RCC 7860 (cell line): ENCODE measurements at places on chromosomes 3 and 15.
A peak's percentile ranks its signal among the peaks of the same experiment; 100 is the strongest.

DNA sequence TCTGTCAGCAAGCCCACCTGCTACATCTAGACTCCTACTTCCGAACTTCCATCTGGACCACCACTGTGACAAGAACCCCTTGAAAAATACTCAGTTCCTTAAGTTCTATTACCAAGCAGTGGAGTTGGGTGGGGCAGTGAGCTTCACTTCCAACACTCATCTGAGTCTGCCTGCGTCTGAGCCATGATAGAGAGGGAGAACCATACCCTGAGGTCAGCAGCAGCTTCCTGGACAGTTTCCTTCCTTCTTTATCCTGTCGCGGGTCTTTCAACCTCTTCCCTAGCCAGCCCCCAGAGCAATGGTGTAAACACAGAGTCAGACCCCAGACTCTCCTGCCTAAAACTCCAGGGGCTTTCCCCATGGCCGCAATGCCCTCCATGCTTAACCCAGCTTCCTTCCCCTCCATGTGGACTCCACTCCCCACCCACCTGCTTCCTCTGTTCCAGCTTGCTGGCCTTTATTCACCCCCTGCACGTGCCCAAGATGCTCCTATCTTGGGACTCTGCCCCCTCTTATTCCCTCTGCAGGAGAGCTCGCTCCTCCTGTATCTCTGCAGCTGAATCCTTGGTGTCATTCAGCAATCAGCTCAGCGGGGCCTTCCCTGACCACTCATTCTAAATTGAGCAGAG lies 211.2 kb downstream of the SHQ1 start:
- DNase-seq, result no peak

DNA sequence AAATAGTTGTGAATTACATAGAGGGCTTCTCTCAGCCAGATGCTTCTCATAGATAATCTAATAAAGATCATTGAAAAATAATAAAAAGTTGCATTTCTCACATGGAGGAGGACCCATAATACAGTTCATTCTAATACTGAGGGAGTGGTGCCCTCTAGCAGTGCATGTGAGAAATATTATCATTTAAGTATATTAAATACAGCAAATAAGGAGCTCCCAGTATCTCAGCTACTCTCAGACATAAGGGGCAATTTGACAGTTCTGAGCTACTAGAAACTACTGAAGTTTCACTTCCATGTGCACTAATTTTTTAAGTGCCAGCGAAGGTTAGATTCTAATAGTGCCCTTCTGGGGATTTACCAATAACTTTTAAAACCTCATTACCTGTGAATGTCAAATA lies 188.3 kb downstream of the IL5RA start:
- no peak for DNase-seq

DNA sequence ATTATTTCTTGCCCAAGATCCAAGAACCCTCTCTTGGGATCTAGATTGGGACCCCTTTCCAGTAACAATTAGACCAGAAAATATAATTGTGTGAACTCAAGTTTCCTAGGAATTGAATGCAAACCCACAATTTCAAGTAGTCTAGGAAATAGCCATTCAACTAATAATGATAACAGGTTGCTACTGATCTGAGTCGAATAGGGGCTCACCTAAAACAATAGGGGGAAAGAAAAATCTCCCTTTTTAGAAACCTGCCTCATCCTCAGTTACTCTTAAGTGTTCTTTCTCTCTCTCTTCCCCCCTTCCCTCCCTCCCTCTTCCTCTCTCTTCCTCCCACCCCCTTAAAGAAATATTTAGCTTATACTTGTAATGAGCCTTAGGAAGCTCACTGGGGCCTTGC lies 555.3 kb downstream of the IGSF11 start:
- no peak for DNase-seq

- no peak for DNase-seq
Observed at GRCh38 chr15:25268166-25268565, 170.7 kb downstream of the UBE3A start.

GRCh38 chr3:153087595-153088566 lies 74.1 kb upstream of the RAP2B start:
- DNase-seq, result no peak

DNA sequence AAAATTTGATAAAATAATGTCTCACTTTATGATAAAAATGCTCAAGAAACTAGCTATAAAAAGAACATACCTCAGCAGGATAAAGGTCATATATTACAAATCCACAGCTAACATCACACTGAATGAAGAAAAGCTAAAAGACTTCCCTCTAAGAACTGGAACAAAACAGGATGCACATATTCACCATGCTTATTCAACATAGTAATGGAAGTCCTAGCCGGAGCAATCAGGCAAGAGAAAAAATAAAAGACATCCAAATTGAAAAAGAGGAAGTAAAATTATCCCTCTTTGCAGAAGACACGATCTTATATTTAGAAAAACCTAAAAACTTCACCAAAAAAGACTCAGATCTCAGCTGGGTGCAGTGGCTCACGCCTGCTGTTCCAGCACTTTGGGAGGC lies 34.0 kb downstream of the SENP7 start:
- no peak for DNase-seq

DNA sequence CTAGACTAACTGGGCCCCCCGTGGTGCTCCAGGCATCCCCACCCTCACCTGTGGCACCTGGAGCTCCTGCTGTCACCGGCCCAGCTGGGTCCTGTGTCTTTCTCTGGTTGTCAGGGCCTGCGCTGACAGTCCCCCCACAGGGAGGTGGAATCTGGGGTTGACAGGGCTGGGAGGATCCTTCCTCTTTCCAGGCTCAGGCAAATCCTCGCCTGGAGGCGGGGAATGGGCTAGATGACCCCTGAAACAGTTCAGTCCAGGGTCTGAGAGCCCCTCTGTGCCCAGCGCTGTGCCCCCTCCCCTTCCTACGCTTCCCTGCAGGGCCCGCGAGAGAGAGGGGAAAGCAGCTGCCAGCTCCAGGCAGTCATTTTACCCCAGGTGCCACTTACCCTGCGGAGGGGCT lies 50.1 kb upstream of the MCF2L2 start:
- no peak for DNase-seq

GRCh38 chr3:23385327-23385726 lies 182.2 kb downstream of the UBE2E2 start:
- no peak for DNase-seq

DNA sequence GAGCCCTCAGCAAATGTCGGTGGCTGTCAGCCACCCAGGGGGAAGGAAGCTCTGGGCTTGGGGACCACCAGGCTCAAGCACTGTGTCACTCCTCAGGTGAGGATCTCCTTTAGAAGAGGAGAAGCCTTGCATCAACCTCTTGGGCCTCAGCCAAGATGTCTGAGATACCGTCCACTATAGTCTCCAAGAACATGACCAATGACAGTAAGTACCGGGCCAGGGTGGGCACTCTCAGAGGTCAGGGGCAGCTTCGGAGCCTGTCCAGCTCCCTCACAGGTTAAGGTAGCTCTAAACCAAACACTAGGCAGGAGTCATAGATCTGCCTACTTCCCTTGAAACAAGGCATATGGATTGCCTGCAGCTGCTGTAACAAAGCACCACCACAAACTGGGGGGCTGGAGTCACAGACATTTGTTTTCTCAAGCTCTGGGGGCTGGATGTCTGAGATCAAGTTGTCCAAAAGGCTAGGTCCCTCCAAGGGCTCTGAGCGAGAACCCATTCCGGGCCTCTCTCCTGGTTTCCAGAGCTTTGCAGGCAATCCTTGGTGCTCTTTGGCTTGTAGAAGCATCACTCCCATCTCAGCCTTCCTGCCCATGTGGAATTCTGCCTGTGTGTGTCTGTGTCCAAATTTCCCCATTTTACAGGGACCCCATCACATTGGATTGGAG lies 1.3 kb downstream of the CFAP100 start:
- DNase-seq, result no peak

DNA sequence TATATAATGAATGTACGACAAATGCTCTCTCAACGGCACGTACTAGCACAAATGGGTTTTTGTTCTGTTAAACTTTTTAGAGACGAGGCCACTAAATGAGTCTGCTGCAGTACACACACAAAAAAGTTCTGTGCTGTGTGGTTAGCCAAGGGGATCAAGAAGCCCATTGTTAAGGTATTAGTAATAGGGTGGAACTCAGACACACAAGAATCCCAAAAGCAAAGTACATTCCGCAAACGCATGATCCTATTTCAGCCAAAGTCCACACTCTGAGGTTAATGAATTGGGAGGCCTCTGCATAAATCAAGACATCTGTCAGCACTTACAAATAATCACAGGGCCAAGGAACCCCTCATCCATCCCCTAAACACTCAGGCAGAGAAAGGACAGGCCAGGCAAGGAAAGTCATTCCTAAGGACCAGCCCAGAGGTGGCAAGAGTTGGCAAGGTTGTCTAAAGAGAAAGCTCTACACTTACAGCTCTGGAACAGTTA lies 12.1 kb downstream of the OSBPL10 start:
- DNase-seq, result peak; percentile 97

- no peak for DNase-seq
Observed at GRCh38 chr3:196440041-196440537, 7.9 kb upstream of the UBXN7 start.
